NCI-H526 treated with DMSO at 0.1 percent for 48 hours (cell line): ENCODE measurements at places on chromosomes 3 and 15.
A peak's percentile ranks its signal among the peaks of the same experiment; 100 is the strongest.

DNA sequence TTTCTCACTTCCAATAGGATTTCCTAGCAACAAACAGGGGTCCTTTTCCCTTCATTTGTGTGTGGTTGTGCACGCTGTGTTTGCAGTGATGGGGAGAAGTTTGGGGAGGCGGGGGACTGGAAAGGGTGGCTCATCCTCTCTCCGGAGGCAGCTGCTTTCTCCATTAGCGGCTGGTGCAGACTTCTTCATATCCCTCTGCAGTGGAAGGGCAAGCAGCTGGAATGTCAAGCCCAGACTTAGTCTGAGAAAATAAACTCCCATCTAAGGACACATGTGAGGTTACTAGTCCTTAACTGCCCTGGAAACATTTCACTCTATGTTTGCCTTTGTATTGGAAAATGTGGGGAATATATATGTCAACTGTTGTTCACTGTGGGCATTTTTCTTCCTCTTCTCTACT, 467.0 kb upstream of the RASGRP1 start:
- DNase-seq: no peak

- DNase-seq: no peak
These were observed 35.3 kb downstream of the NEK10 start for GRCh38 chr3:27333843-27334242.

GRCh38 chr3:14823393-14823792, 4.6 kb downstream of the FGD5 start:
- no peak for DNase-seq

DNA sequence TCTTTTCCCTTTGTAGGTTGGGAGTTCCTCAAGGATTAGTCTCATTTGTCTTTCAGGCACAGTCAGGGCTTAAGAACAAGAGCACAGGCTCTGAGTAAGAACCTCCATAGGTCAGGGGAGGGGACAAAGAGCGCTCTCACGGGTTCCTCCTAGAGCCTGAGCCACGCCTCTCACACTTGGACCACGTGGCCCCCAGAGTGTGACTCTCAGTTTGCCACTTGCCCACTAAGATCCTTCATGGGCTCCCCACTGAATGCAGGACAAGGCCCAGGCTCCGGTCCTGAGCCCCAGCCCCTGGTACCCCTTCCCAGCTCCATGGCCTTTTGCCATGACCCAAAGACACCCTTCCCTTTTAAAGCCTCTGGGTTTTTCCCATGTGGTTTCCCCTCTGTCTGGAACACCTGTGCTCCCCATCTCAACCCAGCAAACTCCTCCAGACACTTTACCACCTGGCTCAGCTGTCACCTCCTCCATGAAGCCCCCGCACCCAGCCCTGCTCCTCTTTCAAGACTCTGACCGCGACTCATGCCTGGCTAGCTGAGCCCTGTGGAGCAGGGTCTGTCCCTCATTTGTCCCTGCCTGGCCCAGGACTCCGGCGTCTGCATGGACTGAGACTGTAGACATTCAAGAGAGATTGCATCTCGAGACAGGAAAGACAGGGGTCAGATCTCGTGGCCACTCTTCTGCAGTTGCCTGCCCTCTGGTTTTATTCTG, 32.7 kb downstream of the IQSEC1 start:
- no peak for DNase-seq

GRCh38 chr3:150610785-150611184, 7.7 kb downstream of the SELENOT start:
- DNase-seq: no peak

GRCh38 chr3:121542924-121543323, 2.9 kb downstream of the POLQ start:
- DNase-seq: no peak

DNA sequence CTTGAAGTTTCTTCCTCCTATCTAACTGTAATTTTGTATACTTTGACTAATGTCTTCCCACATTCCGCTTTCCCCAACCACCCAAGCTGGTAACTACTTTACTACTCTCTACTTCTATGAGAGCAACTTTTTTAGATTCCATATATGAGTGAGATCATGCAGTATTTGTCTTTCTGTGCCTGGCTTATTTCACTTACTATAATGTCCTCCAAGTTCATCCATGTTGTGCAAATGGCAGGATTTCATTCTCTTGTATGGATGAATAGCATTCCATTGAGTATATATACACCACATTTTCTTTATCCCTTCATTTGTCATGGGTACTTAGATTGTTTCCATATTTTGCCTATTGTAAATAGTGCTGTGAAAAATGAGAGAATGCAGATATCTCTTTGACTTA, 78.5 kb upstream of the CCNL1 start:
- peak; percentile 66 for DNase-seq

GRCh38 chr15:78343276-78344060, 3.3 kb downstream of the CRABP1 start:
- DNase-seq: no peak

DNA sequence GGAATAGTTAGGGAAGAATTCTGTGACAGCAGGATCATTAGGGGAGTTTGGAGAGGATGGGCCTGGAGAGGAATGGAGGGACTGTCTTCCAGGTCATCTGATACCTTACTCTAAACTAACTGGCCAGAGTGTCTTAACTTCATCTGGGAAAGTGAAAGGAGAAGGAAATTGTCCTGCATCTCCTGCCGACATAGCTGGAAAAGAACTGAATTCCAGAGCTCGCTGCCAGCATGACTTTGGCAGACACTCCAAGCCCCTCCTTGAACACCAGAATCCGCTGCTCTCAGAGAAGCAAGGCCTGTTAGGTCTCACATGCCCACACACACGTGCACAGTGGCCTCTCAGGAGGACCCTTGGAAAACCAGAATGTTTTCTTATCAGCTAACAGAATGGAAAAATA, 10.5 kb downstream of the ABI3BP start:
- DNase-seq: no peak

GRCh38 chr3:193983846-193984818, 151.8 kb upstream of the HES1 start:
- no peak for DNase-seq

DNA sequence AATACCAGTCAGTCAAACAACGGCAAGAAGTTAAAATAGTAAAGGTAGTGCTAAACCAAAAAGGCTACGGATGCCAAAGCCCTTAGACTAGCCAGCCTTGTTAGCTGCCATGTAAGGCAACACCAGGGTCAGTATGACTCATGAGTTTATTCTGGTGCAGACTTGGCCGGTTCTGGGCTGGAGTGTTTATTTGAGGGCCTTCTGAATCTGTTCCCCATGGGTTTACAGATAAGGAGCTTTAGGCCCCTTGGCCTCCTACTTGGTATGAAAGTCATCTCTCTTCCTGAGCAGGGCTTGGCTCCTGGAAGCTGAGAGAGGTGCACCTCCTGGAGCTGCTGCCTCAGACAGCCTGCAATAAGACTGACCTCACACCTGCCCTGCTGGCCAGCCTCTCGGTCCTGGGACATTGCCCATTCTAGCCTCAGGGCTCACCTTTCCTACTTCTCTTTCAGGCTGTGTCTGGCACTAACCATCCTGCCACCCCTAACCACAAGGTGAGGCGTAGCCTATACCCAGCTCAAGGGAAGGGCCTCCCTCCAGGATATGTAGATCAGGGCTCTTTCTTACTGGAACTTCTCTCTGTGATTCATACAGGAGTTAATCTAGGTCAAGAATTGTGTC, 10.4 kb upstream of the RTP1 start:
- no peak for DNase-seq

DNA sequence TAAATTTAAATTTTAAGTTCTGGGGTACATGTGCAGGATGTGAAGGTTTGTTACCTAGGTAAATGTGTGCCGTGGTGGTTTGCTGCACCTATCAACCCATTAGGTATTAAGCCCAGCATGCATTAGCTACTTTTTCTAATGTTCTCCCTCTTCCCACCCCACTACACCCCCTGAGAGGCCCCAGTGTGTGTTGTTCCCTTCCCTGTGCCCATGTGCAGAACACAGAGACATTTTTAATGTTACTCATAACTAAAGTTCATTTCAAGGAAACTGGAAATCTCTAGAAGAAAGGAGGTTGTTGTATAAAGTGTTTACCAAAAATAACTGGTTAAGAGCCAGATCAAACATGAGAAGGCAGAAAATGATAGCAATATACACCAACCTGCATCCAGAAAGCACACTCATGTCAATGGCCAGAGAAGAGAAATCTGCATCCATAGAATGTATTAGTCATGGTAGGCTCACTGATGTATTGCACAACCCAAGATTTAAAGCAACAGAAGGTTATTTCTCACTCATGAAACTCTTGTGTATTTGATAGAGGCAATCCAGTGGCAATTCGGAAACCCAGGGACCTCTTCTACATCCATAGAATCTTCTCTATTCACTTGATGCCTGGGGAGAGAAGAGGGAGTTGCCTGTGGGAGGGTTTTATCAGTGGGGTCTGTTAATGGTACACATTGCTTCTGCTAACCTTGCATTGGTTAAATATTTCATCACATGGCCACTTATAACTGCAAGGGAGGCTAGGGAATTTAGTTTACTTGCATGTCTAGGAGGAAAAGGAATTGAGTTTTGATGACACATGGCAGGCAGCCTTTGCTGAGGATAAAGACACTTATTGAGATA, 321.9 kb upstream of the RASGRP1 start:
- DNase-seq: no peak

- DNase-seq: no peak
These were observed 20.9 kb downstream of the PLSCR1 start for GRCh38 chr3:146523531-146523930.

- DNase-seq: no peak
These were observed 22.3 kb upstream of the CFAP161 start for GRCh38 chr15:81111510-81112470.
